ENCODE measurements at places on chromosomes 11 and 22.

GRCh38 chr22:46299101-46299500, 2.4 kb downstream of the GTSE1 start:
- no peak for DNase-seq

DNA sequence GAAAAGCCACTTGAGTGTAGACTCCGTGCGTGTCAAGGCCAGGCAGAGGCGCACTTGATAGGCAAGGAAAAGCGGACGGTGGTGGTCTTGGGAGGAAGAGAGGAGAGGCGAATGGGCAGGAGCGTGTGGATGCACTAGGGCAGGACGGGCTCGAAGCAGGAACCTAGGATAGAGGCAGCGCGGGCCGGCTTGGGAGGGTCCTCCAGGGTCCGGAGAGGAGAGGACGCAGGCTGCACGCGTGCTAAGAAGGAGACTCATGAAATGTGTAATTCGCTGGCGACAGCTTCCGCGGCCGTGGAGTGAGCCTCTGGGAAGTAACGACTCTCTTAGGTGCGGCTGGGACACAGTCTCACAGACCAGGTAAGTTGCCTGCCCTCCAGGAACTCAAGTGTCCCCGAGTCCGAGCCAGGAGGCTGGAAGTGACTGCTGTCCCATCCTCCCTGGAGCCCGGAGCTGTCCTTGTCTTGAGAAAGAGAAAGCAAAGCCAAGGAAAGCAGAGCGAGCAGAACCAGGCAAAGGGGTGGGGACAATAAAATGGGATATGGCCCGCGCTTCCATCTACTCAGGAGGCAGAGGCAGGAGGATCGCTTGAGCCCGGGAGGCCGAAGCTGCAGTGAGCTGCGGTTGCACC, 874 bp upstream of the IL17RA start:
- no peak for DNase-seq

DNA sequence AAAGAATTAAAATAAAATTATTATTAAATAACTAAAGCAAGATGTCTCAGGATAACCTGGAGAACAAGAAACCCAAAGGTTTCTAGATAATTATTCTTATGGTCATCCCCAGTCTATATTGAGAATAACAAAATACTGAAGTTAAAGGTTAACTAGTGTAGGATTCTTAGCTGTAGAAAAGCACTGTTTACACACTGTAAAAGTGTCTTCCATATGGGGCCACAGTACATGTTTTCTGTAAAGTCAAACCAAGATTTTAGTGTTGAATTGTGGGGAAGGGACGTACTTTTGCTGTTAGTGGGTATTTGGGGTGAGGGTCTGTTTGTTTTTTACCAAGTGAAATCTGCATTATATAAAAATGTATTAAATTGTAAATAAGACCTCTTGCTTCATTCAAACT, 47.5 kb upstream of the SOX6 start:
- DNase-seq = no peak

GRCh38 chr11:105673089-105673488, 63.2 kb downstream of the GRIA4 start:
- no peak for DNase-seq

- DNase-seq = peak; percentile 16
Observed at GRCh38 chr22:29480512-29481264, 670 bp downstream of the NEFH start.

GRCh38 chr11:33544593-33545373, 155.8 kb downstream of the C11orf91 start:
- no peak for DNase-seq

- no peak for DNase-seq
Observed at GRCh38 chr11:118918128-118918685, 7.5 kb downstream of the BCL9L start.

DNA sequence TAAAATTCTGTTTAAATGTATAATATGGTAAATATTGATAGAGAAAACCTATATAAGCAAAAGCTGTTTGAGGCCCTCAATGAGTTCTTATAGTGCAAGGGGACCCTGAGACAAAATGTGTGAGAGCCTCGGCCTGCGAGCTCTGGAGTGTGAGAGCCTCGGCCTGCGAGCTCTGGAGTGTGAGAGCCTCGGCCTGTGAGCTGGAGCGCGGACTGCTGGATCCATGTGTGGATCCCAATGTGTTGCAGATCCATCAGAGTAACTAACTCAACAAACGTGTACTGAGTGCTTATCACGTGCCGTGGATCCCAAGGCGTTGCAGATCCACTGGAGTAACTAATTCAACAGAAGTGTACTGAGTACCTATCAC, 6.0 kb downstream of the RTL6 start:
- DNase-seq = no peak

GRCh38 chr11:86035164-86035563, 33.7 kb downstream of the PICALM start:
- no peak for DNase-seq

GRCh38 chr11:57568330-57568766, 876 bp upstream of the UBE2L6 start:
- no peak for DNase-seq

GRCh38 chr22:19992921-19993355, 23.7 kb downstream of the ARVCF start:
- no peak for DNase-seq

- no peak for DNase-seq
Observed at GRCh38 chr11:44407211-44407996, 97.5 kb upstream of the ALX4 start.

GRCh38 chr11:1351278-1351937, 38.3 kb upstream of the BRSK2 start:
- DNase-seq = no peak

DNA sequence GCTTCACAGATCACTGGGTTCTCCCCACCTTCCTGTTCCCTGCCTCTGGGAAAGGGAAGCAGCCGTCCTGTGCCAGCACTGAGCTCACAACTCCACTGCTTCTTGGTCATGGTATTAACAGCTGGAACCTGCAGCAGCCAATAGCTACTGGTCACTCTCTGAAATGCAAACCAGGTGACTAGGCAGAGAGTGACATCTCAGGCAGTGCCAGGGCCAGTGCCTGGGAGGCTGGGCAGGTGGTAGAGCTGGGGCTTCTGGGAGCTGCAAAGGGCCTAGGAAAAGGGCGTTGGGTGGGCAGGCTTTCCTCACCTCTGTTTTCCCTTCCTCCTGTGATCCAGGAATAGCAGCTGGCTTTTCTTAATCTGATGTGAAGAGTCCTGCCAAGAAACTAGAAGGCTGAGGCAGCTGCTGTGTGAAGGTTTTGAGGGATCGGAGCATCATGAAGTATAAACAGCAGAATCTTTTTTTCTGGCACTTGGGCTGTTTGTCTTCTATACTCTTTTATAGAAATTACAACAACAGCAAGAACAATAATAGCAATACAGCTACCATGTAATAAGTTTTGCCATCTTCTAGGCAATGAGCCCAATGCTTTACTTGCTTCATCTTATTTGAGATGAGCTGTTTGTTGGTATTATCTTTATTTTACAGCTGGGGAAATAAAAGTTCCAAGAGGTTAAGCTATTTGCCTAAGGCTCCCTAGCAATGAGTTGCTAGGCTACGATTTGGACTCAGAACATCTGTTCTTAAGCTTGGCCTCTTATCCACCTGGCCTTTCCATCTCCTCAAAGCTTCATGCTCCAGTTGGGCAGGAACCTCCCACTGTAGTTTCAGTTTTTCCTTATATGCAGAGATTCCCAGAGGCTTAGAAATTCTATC, 22.0 kb upstream of the CD44 start:
- no peak for DNase-seq

GRCh38 chr11:64744544-64745188, 724 bp upstream of the RASGRP2 start:
- no peak for DNase-seq

DNA sequence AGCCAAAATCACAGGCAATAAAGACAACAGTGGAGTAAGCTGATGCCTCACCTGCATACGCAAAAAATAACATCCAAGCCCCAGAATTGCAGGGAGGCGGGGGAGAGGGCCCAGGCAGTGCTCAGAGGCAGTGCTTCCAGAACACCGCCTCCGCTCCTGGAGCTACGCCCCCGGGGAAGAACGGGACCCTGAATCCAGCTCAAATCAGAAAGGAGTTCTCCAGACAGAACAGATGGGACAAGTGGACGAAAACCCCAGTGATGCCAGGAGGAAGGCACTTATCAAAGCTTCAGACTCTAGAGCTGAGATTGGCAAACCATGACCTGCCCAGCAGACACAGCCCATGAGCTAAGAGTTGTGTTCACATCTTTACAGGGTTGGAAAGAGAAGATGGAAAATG, 683.9 kb downstream of the TBC1D22A start:
- no peak for DNase-seq

- no peak for DNase-seq
Observed at GRCh38 chr11:77800449-77800848, 20.1 kb downstream of the RSF1 start.

- DNase-seq = peak; percentile 14
Observed at GRCh38 chr11:13384908-13385640, 77.9 kb downstream of the BTBD10 start.

DNA sequence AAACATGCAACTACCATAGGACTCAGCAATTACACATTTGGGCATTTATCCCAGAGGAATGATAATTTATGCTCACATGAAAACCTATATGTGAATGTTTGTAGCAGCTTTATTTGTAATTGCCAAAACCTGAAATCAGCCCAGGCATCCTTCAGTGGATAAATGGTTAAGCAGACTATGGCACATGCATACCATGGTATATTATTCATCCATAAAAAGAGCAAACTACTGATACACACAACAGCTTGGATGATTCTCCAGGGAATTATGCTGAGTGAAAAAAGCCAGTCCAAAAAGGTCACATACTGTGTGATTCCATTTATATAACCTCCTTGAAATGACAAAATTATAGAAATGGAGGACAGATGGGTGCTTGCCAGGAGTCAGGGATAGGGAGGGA, 86.7 kb downstream of the ALX4 start:
- no peak for DNase-seq

Data from stimulated activated CD4-positive, alpha-beta T cell treated with anti-CD3 and anti-CD28 coated beads, Interleukin-15, amount 100 ng/mL, for 48 hours (primary cell).